Stimulated activated CD8-positive, alpha-beta memory T cell treated with anti-CD3 and anti-CD28 coated beads, Interleukin-4, amount 100 ng/mL, for 4 hours (primary cell): ENCODE measurements at places on chromosomes 16 and 17.

- no peak for DNase-seq
Observed at GRCh38 chr17:16516594-16517051, 24.6 kb upstream of the LRRC75A start.

DNA sequence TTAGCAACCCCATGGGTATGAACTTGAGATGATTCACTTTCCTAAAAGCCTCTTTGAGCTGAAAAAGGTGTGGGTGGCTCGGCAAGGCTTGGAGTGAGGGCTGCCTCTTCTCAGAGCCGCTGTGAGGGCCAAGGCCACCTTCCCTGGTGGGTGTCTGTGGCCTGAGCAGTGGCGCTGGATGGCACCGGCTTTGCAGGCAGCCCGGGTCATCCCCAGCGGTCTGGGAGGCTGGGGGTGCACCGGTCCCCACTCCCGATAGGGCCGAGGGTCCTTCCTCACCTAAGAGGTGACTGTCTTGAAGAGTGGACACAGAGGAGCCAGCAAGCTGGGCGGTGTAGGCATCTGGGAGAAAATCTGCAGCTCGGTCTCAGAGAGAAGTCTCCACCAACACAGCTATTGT lies 79.2 kb upstream of the RBL2 start:
- no peak for DNase-seq

- no peak for DNase-seq
Observed at GRCh38 chr17:67769231-67769630, 51.5 kb downstream of the NOL11 start.

DNA sequence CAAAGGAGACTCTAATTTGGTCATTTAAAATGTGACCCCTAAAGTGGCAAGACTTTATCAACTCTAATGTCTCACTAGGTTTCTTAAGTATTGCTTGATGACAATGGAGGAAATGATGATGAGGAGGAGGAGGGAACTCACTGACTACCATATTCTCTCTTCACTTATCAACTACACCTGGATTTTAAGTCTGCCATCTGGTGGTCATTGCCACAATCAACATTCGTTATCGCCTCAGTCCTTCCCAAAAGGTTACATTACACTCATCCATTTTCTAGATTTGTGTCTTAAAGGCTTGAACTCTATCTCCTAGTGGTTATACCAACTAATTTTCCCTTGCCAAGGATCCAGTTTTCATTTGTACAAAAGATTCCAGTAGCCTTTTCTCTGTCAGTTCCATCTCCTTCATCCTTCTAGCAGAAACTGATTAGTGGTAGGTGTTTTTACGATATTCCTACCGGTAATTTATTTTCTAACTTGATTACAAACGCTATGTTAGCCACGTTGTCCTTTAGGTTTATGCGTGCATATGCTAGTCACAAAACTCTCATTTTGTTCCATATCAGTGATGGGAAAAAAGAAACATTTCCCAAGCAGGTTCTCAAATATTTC lies 114.6 kb upstream of the NOG start:
- no peak for DNase-seq

DNA sequence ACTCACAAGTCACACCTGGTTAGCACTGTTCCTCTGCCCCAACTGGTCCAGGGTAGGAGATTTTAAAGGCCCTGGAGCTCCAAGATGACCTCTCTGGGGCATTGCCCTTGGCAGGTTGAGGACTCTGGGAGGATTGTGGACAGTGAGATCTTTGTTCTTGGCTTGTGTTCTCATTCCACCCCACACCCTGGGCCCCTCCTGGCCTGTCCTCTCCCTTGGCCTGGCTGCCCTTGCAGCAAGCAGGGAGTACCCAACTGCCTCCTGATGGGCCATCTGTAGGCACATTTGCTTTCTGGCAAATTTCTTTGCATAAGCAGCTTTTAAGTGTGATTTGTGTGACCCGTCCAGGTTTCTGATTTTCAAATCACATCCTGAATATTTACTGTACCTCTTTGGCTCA lies 239.6 kb downstream of the UTP18 start:
- no peak for DNase-seq

GRCh38 chr17:75764711-75765421 lies at the start of gene GALK1:
Gene GALK1 (minus strand): TSS chr17:75765192. CDS start chr17:75765136, 56 bp downstream.
- peak; percentile 49 for DNase-seq

DNA sequence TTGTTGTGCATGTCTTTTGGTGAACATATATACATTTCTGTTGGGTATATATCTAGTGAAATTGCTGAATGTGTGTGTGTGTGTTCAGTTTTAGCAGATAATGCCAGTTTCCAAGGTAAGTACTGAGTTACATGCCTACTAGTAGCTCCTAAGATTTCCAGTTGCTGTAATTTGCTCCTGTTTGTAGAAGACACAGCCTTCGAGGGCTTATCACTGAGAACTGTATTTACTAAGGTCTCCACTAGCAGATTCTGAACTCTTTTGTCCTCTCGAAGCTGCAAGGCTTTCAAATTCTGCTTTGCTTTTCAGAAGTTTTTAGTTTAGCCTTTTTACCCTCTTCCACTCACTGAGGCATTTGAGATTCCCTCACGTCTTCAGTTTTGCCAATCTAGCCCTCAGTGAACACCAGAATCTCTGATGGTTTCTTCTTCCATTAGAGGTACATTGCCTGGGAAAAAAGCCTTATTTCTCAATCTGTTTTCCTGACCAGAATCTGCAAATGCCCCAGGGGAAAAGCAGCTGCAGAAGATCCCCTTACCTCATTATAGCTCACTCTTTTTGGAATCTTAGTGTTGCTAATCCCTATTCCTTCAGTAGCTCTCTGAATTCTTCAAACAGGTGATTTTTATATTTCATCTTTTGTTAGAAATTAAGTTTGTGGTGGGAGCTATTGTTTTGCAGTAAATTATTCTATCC lies 52.9 kb downstream of the NF1 start:
- no peak for DNase-seq

GRCh38 chr17:45145035-45145389 lies 3.3 kb upstream of the HEXIM1 start:
- no peak for DNase-seq

- DNase-seq = no peak
Observed at GRCh38 chr17:56824503-56824902, 9.2 kb downstream of the C17orf67 start.

GRCh38 chr16:65202461-65202860 lies 80.6 kb upstream of the CDH11 start:
- DNase-seq = no peak

DNA sequence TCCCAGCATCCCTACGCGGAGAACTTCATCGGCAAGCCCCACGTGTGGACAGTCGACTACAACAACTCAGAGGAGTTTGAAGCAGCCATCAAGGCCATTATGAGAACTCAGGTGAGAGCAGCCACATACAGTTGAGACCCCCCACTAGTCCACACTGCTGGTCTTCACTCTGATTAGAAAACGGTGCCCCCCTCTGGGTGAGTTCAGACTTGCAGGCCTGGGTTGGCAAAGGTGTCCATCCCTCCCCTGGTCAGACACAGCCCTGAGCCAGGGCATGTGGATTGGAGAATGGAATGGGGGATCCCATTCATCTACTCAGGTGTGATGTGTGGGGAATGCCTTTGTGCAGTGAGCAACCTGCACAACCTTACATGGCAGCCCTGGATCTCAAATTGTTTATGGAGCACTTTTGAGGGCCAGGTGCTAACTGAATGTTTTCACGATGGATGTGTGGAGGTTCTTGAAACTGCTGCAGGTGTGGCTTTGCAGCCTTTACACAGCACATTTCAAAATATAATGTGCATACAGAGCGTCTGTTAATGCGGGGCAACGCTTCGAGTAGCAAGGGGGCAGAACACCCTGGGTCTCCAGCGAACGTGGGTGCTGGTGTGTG lies 72.6 kb downstream of the MGAT5B start:
- no peak for DNase-seq

DNA sequence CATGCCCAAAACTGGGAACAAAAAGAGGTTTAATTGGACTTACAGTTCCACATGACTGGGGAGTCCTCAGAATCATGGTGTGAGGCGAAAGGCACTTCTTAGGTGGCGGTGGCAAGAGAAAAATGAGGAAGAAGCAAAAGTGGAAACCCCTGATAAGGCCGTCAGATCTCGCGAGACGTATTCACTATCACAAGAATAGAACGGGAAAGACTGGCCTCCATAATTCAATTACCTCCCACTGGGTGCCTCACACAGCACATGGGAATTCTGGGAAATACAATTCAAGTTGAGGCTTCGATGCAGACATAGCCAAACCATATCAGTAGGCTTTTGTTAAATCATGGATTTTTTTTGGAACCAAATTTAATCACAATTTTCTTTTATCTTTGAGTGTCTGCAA lies 24.4 kb downstream of the RBL2 start:
- no peak for DNase-seq

- no peak for DNase-seq
Observed at GRCh38 chr17:78387977-78388941, 9.8 kb downstream of the PGS1 start.

DNA sequence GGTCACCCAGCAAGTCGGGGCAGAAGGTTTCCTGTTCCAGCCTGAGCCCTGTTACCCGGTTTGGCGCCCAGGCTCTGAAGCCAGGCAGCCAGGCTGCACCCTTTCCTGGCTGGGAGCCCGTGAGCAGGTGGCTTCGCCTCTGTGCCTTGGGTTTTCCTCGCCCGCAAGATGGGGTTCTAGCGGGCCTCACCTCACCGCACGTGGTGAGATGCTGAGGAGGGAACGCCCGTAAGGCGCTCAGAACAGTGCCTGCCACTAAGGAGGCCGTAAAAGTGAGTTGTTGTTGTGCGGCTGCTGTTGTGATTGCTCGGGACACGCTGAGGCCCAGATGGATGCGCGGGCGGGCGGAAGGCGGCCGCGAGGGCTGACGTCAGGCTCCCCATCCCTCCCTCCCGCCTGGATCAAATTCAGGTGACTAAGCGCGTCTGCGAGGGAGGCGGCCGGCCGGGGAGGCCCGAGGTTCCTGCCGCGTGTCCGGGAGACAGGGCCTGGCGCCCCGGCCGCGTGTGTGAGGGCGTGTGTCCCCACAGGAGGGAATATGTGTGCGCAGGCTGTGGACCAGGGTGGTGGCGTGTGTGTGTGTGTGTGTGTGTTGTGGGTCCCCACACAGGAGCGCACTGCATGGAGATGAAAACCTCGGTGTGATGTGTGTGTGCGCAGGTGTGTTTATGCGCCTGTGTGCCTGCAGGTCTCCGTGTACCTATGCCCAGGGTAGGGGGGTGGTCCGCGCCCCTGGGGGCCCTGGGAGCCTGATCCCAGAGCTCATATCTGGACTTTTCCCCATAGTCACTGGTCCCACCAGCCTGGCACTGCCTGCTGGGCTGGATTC lies 4.3 kb downstream of the CAMKK1 start:
- no peak for DNase-seq

DNA sequence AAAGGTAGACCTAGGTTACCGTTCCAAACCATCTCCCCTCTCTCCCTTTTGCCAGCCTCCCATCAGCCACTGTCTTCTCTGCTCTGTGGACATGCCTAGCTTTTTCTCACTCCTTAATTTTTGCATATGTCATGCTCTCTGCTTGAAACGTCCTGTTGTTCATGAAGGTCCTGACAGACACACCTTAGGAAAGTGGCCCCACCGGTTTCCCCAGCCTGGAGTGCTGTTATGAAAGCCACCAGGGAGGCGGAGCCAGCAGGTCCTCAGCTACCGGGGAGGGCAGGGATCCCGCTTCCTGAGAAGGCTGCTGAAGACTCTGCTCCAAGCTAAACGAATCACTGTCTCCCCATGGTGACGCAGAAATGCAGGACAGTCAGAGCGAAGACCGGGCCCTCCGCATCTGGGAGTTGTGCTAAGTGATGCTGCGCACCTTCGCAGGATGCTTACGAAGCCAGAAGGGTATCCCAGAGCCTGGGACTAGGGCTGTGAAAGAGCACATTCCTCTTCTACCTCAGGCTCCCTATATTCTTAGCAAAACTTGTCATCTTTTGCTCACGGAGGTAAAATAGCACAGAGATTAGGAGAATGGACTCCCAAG lies 2.3 kb upstream of the SLC16A11 start:
- no peak for DNase-seq

DNA sequence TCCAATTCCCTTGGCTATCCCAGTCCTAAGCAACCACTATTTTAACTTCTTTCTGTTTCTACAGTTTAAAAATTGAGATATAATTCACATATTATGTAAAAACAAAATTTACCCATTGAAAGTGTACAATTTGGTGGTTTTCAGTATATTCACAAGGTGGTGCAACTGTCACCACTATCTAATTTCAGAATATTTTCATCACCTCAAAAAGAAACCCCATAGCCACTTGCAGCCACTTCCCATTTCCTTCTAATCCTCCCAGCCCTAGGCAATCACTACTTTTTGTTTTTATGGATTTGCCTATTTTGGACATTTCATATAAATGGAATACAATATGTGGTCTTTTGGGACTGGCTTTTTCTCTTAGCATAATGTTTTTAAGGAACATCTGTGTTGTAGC lies 36.1 kb upstream of the NACA2 start:
- no peak for DNase-seq

DNA sequence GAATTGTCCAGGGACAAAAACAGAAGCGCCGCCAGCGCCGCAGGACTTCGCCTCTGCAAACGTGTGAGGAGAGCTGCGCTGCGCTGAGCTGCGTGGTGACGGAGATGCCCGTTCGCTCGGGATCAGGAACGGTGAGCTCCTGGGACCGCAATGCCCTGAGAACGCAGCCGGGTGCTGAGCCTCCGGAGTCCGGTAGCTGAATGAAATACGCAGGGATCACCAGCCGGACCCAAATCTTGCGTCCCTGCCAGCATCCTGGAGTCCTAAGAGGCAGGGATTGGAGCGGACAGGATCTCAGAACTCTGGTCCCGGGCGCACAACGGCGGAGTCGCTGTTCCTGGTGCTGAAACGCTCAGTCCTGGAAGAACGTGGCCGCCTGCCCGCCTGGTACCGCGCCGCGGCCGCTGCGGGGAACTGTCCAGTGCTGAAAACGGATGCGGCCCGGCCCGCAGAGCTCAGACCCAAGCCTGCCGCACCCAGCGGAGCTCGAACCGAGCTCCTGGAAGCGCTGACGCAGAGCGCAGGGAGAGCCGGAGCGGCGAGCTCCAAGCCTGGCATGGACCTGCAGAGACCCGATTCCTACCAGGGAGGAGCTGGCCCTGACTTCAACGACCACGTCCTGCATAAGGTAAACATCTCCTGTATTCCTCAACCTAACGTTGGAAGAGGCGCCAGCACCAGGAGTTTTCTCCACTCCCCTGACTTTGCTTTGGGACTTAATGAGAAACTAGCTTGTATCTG lies 41.5 kb downstream of the CD300LF start:
- DNase-seq = peak; percentile 37

- DNase-seq = peak; percentile 21
Observed at GRCh38 chr17:65027305-65027704, 29.2 kb downstream of the GNA13 start.
